IMR-90 (cell line): ENCODE measurements at places on chromosomes 12 and 14. TPM values are rescaled to one million over a fixed set of nuclear protein-coding genes. Genes with fewer than 3 reads are reported as not detected.

DNA sequence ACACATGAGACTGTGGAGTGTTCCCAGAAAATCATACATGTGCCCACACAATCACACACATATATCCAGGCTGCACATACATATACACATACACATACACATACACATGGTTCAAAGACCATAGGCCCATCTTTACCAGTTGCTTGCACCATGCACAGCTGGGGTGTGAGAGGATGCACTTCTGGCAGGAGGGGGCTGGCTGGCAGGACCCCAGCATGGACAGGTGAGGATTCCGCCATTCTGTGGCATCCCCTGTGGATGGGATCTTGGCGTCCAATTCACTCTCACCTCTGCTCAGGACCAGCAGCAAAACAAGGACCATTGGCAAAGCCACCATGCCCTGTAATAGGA lies 7.0 kb downstream of the ITGB7 start:
- DNase-seq = no peak

EML5 gene
- 22.2 and 34.7 TPM in 2 replicates for total RNA-seq

DNA sequence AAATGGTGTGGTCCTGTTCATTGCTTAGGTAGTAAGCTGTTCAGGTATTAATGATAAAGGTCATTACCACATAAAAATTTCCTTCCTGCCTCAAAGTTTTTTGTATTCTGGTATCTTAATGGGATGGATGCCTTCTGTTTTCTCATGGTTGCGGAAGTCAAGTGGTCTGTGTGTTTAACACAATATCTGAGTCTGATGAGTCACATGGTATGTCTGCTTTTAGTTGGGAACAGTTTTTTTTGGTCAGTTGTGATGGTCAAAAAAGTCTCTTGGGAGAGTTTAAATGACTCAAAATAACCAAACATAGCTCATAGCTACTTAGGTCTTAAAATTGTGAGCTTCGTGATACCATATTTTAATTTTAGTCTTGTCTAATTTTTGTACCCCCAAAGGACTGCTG lies 40.7 kb downstream of the STK38L start:
- DNase-seq = peak; percentile 85

- DNase-seq = no peak
Measured at GRCh38 chr12:67855103-67855502, 134.1 kb upstream of the IFNG-AS1 start.
